ENCODE measurements at places on chromosomes 11 and 22.

- no peak for DNase-seq
Observed at GRCh38 chr11:118842369-118842768, 41.3 kb upstream of the CXCR5 start.

- no peak for DNase-seq
Observed at GRCh38 chr11:8608652-8609051, 14.6 kb upstream of the STK33 start.

GRCh38 chr11:8810540-8811301 is 100.3 kb upstream of the AKIP1 start:
- DNase-seq, result peak; percentile 26

- no peak for DNase-seq
Observed at GRCh38 chr11:10351435-10351764, 46.5 kb downstream of the ADM start.

GRCh38 chr22:24812950-24813775 is 7.2 kb downstream of the SGSM1 start:
- no peak for DNase-seq

GRCh38 chr11:29483831-29484230 is 533.0 kb downstream of the KCNA4 start:
- DNase-seq, result no peak
